Stimulated activated CD8-positive, alpha-beta memory T cell treated with anti-CD3 and anti-CD28 coated beads, Interleukin-7, amount 100 ng/mL, for 1 hour (primary cell): ENCODE measurements at places on chromosomes 3 and 15.

GRCh38 chr15:70353606-70354345 lies 256.1 kb upstream of the TLE3 start:
- no peak for DNase-seq

DNA sequence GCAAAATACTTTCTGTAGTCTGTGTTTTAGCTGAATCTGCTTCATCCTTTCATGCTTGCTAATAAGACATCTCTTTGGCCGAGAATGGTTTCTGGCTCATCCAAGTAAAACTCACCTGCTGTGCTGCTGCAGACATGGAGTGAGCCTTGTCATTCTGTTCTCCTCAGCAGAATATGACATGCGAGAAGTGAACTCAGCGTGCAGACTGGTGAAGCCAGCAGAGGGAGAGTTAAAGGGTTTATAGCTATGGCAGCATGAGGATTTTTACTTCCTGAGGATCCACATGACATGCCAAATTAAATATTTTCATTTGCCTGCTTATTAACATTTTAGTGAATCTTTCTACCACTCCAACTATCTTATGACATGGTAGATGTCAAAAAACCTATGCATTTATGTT lies 658.4 kb upstream of the NECTIN3 start:
- no peak for DNase-seq

DNA sequence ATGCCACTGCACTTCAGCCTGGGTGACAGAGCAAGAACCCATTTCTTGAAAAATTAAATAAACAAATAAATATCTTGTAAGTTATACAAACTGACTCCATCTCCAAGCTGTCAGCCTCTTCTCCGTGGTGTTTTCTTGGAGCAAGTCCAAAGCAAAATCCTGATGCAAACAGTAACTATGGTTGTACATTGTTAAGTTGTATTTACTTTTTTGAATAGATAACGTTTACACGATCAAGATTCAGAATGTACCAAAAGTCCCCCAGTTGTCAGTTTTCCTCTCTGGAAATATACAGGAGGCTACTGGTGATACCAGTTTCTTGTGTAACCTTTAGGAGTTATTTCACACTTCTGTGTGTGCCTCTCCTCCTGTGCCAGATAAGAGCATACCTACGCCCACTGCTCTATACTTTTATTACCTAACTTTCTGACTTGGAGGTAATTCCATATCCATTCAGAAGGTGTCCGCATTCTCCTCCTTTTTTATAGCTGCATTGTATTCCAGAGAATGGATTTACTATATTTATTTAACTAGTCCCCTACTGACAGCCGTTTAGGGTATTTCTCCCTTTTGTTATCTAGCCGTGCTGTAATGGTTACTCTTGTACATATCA lies 14.2 kb downstream of the CMTM7 start:
- DNase-seq, result no peak

DNA sequence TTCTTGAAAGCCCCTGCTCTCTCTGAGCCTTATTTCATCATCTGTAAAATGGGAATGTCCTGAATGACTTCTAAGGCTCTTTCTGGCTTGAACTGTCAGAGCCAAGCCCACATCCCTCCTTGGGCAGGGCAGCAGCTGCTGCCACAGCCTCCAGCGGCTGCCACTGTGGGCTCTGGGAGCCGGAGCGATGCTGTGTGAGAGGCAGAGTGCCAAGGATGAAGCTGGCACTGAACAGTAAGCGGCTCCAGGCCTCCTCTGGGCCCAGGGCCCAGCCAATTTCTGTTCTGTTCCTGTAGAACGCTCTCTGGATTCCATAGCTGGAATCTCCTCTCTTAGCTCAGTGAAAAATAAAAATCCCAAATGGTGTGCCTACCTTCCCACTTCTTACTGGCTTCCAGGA lies 4.4 kb downstream of the CPLX3 start:
- no peak for DNase-seq

DNA sequence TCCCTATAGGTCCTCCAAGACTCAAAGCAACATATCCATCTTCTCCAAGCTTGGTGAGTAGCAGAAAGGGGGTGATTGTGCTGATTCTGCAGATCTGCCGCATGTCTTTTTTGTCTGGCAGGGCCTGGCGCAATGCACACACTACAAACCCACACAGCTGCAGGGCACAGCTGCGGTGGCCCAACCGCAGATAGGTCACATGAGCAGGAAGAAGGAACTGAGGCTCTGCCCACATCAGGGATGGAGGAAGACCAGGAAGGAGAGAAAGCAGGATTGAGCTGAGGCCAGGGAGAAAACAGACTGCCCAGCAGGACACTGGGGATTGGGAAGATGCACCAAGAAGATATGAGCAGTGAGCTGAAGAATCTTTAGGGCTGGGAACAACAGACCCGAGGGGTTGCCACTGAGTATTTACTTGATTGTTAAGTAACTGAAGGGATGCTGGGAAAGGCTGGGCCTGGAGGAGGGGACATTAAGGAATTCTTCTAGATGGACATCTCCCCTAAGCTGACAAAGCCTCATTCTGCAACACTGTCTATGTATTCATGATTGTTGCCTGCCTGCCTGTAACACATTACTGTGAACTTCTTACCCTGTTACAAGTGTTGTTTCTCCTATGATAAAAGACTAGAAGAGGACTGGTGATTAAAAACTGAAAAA lies 126.7 kb downstream of the MYLK start:
- DNase-seq, result no peak

- no peak for DNase-seq
Measured at GRCh38 chr15:31487811-31488436, 161.3 kb downstream of the KLF13 start.

- DNase-seq, result no peak
Measured at GRCh38 chr15:49876401-49877038, 242.5 kb downstream of the ATP8B4 start.
